ENCODE measurements at places on chromosomes 2 and 18. TPM values are rescaled to one million over a fixed set of nuclear protein-coding genes. Genes with fewer than 3 reads are reported as not detected.

The CROCC2 gene
- total RNA-seq, result not detected

The TNFRSF11A gene
- total RNA-seq, result 30.0 TPM

GRCh38 chr2:42132966-42133641 is 36.0 kb upstream of the EML4 start:
- DNase-seq, result peak; percentile 96
- H3K4me3 ChIP-seq, result peak overlapping the region; percentile 62
- peak overlapping the region; percentile 98 for H3K27ac ChIP-seq
- H3K4me1 ChIP-seq, result peaks cover 88% of the 10 kb centered on the region
- no peaks in the 10 kb centered on the region for H3K36me3 ChIP-seq
- no peaks in the 10 kb centered on the region for H3K27me3 ChIP-seq

GRCh38 chr2:240464514-240465241 is 29.2 kb downstream of the GPC1 start:
- H3K36me3 ChIP-seq, result no peaks in the 10 kb centered on the region
- no peak overlapping the region for H3K27ac ChIP-seq
- H3K27me3 ChIP-seq, result no peaks in the 10 kb centered on the region
- no peaks in the 10 kb centered on the region for H3K4me1 ChIP-seq
- no peak overlapping the region for H3K4me3 ChIP-seq

DNA sequence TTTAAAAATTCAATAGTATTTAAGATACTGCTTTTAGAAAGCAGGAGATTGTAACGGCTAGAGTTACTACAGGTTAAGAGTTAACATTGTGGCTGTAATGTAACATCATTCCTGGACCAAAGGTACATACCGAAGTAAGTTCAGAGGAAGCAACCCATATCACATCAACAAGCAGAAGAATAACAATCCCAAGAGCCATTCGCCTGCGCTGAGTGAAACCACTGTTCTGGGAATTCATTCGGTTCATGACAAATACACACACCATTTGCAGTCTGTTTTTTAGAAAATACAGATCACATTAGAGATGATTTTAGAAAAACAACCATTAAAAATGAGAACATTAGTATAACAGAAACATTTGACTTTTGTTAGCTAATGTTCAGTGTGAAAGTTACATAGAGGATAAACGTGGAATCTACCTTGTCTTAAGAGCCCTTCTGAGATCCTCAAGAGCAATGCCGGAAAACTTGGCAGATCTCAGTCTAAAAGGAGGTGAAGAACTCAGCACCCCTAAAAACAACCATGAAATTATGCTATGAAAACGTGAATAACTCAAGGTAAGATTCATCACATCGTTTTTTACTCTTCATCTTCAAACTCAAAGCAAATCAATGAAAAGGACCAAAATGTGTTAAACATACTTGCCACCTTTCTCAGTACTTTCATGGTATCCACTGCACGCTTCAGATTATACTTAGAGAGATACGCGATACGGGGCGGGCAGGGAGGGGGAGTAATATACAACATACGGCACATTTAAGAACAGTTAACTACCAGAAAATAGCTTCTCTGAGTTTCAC is 1.2 kb downstream of the SLC35F5 start:
- peak overlapping the region; percentile 91 for H3K4me3 ChIP-seq
- H3K27me3 ChIP-seq, result no peaks in the 10 kb centered on the region
- DNase-seq, result no peak
- H3K36me3 ChIP-seq, result peaks cover 19% of the 10 kb centered on the region
- H3K27ac ChIP-seq, result peak overlapping the region; percentile 86
- peaks cover 30% of the 10 kb centered on the region for H3K4me1 ChIP-seq

DNA sequence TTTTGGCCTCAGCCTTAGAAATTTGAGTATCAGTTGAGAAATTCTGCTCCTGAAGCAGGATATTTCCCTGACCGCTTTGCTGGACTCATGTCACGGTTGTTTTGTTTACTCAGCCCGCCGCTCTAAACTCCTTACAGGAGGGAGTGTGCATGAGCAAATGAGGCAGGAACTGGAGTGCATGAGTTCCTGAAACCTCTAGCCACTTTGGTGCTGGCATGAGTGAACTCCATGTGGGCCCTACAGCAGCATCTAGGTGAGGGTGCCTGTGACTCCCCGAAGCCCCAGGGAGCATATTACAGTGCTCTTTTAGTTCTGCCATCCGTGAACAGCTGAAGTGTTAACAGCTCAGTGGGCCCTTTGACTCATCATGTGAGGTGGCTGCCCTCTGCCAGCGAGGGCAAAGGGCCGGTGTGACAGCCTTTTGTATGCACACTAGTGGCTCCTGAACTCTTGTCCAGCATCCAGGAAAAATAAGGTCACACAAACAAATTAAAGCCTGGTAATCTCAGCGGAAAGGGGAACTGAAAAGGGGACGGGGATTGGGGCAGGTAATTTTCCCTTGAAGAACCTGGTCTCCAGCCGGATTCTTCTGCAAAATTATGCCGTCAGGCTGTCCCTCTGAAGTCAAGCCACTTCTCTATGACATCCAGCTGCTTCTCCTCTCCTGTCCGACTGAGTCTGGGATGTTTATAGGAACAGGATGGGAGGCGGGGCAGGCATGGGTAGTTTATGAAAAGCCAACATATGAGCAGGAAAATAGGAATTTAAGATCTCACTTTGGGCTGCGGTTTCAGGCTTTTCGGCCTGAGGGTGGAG is 1668.7 kb downstream of the SUCLG1 start:
- H3K36me3 ChIP-seq, result no peaks in the 10 kb centered on the region
- H3K27ac ChIP-seq, result no peak overlapping the region
- no peak for DNase-seq
- H3K27me3 ChIP-seq, result no peaks in the 10 kb centered on the region

DNA sequence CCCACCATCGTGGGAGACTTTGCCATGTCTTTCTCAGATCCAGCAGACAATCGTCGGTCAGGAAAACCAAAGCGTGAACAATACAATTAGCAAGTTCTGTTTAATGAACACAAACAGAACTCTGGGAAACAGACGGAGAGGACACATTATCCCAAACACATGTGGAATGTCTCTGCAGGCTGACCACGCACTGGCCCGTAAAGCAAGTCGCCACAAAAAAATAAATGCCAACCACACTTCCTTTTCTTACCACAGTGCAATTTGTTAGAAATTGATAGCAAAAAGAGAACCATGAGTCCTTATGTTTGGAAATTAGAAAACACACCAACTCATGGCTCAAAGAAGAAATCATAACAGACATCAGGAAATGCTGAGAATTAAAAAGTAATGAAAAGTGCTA is 210.9 kb downstream of the TWIST2 start:
- DNase-seq, result no peak
- no peaks in the 10 kb centered on the region for H3K27me3 ChIP-seq

DNA sequence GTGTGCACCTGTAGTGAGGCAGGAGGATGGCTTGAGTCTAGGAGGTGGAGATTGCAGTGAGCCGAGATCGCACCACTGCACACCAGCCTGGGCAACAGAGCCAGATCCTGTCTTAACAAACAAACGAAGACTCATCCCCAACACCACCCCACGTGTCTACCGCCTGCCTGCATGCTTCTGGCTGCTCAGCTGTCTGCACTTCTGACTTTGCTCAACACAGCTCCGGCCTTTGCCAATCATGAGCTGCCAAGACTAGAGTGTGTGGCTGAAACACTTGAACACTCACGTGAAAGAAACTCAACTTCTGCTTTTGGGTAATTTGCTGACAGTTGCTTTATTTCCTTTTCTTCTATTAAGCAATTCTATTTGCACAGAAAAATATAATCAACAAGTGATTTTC is 32.1 kb upstream of the SP3 start:
- H3K27me3 ChIP-seq, result peaks cover 15% of the 10 kb centered on the region
- H3K4me1 ChIP-seq, result peaks cover 4% of the 10 kb centered on the region
- H3K4me3 ChIP-seq, result no peak overlapping the region
- no peaks in the 10 kb centered on the region for H3K36me3 ChIP-seq
- DNase-seq, result no peak

- H3K36me3 ChIP-seq, result no peaks in the 10 kb centered on the region
- H3K4me1 ChIP-seq, result peaks cover 6% of the 10 kb centered on the region
- H3K27ac ChIP-seq, result no peak overlapping the region
- H3K4me3 ChIP-seq, result no peak overlapping the region
- DNase-seq, result no peak
These were observed 234.0 kb downstream of the KLHL29 start for GRCh38 chr2:23618794-23619530.

Measured in activated CD4-positive, alpha-beta memory T cell treated with anti-CD3 and anti-CD28 coated beads, Interleukin-2, amount 10 ng/mL, durations not matched to agents 7 days and 5 days (primary cell).